NCI-H510A (cell line): ENCODE measurements at places on chromosomes 6 and 20.

DNA sequence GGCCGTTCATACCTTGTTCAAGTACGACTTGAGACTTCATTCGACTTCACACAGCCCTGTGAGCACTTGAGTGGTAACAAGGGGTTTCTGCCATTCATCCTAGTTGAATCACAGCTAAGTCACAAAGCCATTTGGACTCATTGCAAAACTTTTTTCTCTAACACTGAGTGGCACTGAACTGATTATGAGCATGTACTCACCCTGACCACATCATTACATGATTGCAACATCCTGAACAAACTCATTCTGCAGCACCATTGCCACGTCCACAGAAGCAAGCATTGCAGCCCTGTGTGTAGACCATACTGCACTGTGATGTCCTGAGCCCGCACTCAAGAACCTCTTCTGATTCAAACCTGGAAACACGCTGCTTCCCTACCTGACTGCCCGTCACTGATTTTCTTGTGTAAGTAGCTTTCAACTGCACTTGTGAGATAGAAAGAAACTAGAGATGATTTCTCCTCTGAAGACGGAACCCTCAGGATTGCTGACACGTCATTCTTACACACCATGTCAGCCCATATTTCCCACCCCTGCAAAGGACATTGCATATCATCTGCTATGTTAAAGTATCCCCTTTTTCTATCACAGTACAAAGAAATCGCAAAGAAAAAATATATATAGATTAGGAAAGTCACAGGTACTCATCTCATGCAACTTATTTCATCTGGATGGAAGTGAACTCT is 81.6 kb downstream of the C6orf118 start:
- DNase-seq: no peak

DNA sequence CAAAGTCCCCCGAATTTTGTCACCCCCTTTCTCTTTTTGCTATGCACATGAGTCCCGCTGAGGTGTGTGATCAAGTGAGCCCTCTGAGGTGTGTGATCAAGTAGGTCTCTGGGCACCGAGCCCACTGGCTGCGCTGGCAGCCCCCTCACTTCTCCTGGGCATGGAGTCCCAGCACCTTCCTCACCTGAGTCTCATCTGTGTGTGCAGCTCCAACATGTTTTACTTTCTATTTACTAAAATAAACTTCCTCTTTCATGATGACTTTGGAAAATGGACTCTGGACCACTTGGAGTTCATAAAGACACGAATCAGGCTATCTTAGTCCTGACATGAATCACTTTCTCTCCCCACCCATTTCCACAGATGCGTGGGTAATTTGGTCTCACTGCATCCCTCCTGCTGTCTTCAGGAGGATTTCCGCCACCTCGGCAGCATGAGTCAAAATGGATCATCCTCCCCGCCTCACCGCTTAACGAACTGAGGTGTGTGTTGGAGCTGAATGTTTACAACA is 39.8 kb downstream of the PRDM1 start:
- DNase-seq: no peak

- no peak for DNase-seq
Measured at GRCh38 chr6:81950877-81951276, 198.4 kb upstream of the TENT5A start.

- DNase-seq: no peak
Measured at GRCh38 chr6:78398292-78398691, 469.1 kb upstream of the IRAK1BP1 start.

DNA sequence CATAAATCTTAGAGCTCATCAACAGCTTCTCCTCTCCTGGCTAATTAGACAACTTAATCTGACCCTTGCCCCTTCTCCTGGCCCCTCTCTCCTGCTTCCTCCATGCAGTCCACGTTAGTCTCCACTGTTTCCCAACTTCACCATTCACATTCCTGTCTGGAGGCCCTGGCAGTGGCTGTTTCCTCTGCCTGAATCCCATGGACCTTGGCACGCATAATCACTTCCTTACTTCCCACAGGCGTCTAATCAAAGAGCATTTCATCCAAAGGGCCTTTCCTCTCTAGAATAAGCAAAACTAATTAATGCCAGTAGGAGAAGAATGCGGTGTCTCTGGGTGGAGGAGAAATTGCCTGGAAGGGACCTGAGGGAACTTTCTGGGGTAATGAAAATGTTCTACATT is 16.4 kb upstream of the XRN2 start:
- DNase-seq: no peak

GRCh38 chr6:135126729-135127128 is 54.4 kb upstream of the MYB start:
- DNase-seq: no peak

DNA sequence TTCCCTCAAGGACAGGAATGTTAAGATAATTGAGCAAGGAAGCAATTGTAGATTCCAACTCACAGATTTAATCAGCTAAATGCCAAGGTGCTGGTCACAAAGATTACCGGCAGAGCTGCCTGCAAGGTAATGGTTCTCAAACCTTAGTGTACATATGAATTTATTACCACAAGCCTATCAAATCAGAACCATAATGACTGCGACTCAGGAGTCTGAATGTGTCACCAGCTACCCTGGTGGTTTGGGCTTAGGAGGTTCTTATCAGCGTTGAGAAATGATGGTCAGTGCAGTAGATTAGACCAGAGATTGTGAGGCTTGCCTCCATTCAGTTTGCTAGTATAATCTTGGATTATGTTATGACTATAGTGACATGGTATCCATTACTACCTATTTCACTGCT is 78.9 kb downstream of the MTFR2 start:
- no peak for DNase-seq

GRCh38 chr6:119890470-119890869 is 540.9 kb upstream of the MAN1A1 start:
- DNase-seq: no peak

- DNase-seq: no peak
Measured at GRCh38 chr6:11810854-11811643, 32.4 kb upstream of the ADTRP start.

DNA sequence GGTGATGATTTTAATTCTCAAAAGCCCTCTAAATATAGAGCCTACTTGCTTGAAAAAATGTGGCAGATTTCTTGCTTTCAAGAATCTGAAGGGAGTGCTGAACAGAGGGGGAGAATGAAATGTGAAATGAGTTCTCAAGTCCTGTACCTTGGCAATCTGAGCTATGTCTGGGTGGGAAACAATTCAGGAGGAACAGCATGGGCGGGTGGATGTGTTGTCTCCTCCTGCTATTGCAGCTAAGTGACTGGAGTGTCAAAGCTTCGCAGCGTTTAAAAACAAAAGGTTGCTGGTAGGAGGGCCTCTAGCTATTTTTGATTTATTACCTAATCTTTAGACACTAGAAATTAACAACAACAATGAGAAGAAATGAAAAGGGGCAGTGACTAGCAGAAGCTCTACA is 102.5 kb upstream of the ARG1 start:
- DNase-seq: no peak

DNA sequence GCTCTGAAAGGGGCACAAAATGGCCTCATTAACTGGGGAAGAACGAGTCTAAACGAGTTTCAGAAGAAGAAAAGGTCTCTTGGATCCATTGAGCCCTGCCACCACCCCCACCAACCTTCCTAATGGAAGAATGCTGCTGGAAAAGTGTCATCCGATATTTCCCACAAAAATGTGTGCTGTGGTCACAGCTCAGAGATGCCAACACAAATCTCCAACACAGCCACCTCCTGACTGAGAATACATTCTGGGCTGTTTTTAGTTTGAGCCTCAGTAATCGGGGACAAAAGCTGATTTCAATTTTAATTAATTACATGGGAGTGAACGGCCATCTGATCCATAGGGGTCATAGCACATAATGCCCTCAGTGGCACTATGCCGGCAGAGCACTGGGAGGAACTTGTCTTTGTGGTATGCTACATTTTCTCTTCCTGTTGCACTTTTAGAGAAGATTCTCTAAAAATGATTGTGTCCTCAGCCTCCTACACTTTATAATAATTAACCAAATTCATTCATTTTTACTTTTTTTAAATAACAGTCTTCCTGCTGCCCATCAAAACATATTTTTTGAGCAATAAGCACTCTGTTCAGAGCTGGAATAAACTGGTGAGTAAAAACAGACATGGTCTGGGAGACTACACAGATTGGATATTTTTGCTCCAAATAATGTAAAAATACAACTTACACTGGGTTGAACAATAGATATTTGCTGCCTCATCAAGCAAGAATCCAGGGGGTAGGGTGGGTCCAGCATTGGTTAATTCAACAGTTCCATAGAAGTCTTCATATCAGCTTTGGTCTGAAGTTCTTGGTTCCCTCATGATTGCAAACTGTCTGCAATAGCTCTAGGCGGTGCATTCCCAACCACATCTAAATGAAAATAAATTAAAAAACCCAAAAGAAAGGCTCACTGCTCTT is 143.6 kb upstream of the TMEM170B start:
- no peak for DNase-seq

- no peak for DNase-seq
Measured at GRCh38 chr6:3820563-3820962, 28.6 kb upstream of the FAM50B start.

- no peak for DNase-seq
Measured at GRCh38 chr20:4726710-4727397, 5.1 kb downstream of the PRND start.

DNA sequence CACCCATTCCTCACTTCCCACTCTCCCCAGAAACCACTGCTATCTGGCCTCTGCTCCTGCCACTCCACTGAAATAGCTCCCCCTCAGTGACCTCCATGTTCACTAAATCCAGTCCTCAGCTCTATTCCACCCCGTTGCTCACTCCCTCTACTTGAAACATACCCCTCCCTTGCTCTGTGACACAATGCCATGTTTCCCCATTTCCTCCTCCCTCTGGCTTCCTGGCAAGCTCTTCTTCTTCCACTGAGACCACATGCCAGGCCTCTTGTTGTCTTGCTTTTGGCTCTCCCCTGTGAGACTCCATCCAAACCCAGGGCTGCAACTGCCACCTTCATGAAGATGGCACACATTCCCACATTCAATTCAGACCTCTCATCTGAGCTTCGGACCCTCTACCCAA is 13.9 kb downstream of the TMEM151B start:
- no peak for DNase-seq

DNA sequence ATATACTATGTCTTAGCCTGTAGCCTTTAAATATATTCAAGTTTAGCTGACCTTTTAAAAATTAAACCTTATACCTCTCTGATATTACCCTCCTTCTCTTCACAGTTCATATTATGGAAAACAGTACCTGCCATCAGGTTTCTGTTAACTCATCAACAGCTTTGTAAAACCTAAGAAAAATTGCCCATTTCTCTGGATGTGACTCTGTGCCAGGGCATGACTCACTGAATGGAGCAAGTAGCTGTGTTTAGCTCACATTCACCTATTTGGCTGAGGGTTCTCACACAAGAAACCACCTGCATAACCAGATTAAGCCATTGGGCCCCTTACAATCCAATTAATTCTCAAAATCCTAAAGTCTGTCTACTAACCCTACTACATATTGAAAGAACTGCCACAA is 678.8 kb upstream of the MARCKS start:
- no peak for DNase-seq

DNA sequence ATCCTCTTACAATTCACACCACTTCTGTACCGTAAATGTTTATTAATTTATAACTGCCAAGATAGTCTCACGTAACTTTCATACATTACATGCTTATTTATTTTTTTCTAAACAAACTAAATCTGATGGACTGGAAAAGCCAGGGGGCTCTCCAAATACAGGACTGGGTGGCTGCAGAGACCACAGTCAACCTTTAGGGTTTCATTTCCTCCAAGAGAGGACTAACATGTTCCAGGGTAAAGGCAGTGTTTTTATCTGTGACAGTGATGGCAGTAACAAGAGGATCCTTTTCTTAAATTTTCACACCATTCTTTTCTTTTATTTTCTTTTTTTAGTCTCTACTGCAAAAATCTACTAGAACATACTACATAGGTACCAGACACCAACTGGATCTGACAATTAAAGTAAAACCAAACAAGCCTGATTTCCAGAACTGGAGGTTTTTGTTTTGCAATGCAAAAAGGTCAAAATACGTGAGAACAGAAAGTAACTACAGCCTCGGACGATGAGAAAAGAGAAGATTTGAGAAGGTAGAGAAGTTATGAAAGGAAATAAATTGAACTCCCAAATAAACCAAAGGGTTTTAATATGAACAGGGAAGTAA is 1.2 kb downstream of the LMBRD1 start:
- DNase-seq: no peak

DNA sequence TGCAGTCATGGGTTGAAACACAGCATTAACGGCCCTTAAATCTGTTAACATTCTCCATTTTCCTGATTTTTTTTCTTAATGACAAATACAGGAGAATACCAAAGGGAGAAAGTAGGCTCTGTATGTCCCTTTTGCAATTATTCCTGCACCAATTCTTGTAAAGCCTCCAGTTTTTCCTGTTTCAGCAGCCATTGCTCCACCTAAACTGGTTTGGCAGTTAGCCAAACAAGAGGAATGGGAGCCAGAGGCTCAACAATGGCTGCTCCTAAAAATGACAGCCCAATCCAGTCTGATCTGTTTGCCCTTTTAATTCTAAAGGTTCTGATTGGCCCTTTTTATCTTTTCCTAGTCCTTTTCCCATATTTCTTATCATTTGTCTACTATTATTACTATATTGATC is 284.2 kb upstream of the SGK1 start:
- no peak for DNase-seq

- no peak for DNase-seq
Measured at GRCh38 chr6:2763345-2763841, 1.8 kb upstream of the WRNIP1 start.

DNA sequence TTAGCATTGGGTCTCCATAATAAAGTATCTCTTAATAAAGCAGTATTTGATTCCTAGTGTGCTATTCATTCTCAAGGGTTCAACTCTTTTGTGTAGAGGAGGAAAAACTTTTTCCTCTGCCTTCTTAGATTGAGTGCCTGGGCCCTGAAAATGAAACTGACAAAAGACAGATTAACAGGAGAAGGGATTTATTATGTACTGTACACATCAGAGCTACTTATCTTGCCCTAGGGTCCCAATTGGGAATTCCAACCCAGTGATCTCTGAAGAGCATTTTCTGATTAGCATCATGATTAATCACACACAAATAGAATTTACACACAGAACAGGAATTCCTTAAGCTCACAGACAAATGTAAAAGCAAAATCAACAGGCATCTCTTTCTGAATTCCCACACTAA is 128.9 kb downstream of the CD164 start:
- no peak for DNase-seq

DNA sequence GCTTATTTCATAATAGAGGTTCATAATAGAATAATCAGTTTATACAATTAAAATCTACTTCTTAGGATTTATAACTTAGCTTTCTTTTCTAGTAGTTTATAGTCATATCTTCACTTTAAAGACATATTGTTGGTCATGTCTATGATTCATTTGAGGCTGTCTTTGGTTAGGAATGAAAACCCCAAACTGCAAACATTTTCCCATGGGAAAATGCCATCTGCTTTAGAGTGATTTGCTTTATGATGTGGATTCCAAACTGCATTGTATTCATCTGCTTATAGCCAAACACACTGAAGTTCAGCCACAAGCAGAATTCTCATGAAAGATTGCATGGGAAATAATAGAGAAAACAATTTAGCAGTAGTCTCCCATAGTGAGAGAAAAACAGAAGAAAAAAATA is 128.0 kb downstream of the RFPL4B start:
- no peak for DNase-seq

DNA sequence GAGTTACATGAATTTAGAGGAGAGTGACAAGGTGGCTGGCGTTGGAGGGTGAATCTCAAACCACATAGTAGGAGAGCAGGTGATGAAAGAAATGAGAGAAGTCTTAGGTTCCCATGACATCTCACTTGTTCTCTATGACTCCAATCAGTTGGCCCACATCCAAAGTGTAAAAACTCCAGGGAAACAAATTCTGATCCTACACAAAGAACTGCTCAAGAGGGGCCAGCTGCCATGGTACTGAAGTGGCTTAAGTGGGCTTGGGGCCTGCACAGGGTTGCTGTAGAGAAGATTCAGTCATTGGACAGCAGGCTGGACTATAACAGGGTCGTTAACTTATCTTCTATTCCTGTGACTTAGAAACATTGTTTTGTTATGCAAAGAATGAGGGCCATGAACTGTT is 7.6 kb upstream of the ADGRF4 start:
- no peak for DNase-seq
